ENCODE measurements at places on chromosomes 5 and 9.
A peak's percentile ranks its signal among the peaks of the same experiment; 100 is the strongest.

DNA sequence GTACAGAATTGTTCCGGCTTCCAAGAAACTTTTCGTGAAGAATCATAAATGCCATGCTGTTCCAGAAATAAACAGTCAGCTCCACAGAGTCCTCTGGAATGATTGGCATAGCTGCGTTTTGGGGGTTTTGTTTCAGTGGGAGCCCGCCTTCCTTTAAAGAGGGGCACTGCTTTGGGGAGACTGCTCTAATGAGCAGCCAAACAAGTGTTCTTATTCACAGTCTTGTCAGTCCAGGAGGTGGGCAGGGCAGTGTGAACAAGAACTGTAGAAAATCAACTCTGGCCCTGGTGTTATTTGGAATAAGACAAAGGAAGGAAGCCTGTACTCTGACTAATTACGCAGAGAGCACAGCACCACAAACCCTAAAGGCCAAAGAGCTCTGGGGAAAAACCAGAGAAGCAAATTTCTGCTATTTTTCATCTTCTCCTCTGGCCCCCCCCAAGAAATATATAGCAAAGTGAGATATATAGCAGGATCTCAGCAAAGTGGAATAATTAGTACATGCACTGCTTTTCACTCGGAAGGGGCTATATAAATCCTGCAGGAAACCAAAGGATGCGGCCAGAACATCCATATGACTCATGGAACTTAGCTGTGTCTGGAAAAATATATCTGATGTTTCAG lies 92.9 kb downstream of the GLDC start:
- DNase-seq: no peak

DNA sequence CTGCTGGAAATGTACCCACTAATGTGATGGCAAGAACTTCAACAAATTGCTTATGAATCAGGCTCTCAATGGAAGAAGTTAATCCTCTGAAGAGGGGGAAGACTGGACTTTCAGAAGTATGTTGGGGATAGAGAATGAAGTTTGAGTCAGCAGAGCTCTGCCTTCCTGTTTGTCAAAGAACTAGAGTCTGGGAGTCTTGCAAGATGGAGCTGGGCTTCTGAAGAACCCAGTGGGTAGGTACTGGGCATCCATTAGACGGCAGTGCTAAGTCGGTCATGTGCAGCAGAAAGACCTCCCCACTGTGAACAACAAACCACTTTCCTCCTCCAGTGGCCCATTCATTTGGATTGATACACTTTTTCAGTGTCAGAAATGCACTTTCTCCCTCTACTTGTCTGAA lies 34.6 kb downstream of the OTULIN start:
- no peak for DNase-seq

- no peak for DNase-seq
These were observed 5.3 kb downstream of the ATOSB start for GRCh38 chr9:35110327-35110761.

DNA sequence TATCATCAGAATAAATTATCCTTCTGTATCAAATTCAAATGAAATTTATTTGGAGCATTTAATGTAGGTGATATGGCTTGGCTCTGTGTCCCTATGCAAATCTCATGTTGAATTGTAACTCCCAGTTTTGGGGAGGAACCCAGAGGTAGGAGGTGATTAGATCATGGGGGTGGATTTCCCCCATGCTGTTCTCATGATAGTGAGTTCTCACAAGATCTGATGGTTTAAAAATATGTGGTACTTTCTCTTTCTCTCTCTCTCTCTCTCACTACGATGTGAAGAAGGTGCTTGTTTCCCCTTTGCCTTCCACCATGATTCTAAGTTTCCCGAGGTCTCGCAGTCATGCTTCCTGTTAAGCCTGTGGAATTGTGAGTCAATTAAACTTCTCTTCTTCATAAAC lies 678.4 kb upstream of the RGMB start:
- no peak for DNase-seq

GRCh38 chr9:4740638-4741364 lies at the start of gene AK3:
Gene AK3 (minus strand): TSS chr9:4741202. CDS start chr9:4741087, 115 bp downstream.
- DNase-seq: peak; percentile 78

DNA sequence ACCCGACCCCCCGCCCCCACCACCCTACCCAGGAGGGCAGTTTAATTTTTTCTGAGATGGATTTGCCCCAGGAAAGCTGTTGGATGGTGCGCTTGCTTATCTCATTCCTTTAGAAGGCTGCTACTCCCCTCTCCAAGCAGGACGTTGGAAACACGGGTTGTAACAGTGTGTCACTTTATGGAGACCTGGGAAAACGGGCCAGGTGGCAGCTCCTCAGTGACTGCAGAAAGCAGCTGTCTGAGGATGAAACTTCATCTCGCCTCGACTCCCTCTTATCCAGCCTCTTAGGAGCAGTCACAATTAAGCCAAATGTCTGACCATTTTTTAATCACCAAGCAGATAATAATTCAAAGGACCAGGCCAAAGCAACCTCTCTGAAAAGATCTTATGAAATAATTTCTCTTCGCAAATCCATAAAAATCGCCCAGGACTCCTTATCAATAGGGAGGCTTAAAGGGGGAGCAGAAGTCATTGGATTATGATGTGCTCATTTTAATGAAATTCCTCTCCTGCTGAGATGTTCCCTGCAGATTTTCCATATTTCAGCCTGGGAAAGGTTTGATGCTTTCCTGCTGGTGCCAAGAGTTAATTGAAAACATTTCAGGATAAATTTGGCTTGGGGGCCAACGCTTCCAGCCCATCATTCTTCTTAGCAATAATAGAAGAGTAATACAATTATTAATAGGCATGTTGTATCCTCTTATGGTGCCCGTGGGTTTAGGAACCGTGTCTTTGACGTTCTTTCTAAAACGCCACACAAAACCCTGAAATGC lies 26.0 kb downstream of the GAS1 start:
- DNase-seq: no peak

- no peak for DNase-seq
These were observed 108.9 kb downstream of the WNK2 start for GRCh38 chr9:93292664-93293328.

DNA sequence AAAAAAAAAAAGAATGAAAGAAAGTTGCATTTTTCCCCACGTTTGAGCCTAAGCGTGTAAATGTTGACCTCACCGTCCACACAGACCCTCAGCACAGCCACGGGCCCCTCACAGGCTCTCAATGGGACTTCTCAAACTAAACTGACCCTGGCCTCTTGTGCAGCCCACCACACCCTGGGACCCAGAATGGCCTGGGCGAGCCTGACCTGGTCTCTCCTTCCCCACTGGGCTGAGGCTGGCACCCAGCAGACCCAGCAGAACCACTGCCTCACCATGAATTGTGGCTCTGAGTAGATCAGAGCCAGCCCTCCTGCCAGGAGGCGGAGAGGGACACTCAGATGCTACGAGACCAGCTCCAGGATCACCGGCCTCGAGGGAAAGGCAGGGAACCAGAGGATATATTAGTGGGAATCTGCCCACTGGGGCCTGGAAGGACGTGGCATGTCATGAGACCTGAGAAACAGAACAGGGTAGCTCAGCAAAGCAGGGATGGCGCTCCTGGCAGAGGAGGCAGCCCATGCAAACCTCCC lies 124.4 kb downstream of the ZNF354C start:
- DNase-seq: no peak

- DNase-seq: no peak
These were observed 116.9 kb upstream of the S1PR3 start for GRCh38 chr9:88874391-88874790.

DNA sequence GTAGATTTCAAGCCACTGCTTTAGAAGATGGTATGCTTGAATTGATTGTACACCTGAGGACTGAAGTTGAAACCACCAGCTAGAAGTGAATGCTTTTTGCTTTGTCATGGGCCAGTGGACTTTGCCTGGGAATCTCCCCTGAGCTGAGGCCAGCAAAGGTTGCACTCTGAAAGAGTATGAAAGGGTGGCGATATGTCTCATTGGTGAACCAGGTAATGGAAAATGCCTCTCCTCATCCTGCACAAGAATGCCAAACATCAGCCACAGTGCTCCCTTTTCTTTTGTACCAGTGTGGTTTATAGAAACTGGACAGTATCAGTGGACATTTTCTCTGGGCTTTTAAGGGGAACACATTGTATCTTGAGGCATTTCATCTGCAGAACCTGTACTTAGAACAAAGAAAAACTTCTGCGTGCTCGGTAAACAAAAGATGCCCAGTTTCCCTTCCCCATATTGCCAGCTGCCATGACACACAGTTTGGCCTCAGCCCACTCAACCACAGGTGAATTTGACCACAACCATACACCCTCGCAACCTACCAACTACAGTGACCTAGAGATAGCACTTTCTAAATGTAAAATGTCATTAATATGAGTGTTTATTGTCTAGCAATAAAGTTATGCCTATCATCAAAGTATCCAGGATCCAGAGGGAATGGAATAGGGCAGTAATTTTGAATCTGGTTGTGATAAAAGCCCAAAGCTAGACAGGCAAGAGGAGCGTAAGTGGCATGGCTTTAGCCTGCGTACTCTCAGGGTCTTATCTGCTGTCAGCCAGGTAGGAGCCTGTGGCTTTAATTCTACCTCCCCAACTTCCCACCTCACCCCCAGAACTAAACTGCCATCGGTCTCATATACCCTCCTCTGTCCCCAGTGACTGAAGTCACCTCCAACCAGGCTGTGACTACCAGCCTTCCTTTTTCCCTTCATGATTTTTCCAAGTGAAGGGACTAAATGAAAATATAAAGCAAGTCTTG lies 79.5 kb upstream of the LHFPL2 start:
- no peak for DNase-seq

DNA sequence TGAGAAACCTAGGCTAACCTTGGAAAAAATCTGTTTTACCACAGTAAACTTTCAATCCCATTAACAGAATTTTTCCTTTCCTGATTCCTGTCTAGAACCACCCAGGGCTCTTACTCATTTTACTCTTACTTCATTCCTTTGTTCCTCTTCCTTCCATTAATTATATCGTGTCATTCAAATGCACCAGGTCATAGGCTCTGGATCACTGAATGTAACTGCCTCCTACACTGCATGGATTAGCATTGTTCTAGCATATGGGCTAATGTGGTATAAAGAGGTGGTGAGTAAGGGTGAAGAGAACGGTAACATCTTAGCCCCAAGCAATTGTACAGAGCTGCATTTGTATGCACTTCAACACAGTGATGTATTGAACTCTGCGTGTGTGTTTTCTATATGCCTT lies 49.5 kb upstream of the SPINK5 start:
- DNase-seq: no peak

DNA sequence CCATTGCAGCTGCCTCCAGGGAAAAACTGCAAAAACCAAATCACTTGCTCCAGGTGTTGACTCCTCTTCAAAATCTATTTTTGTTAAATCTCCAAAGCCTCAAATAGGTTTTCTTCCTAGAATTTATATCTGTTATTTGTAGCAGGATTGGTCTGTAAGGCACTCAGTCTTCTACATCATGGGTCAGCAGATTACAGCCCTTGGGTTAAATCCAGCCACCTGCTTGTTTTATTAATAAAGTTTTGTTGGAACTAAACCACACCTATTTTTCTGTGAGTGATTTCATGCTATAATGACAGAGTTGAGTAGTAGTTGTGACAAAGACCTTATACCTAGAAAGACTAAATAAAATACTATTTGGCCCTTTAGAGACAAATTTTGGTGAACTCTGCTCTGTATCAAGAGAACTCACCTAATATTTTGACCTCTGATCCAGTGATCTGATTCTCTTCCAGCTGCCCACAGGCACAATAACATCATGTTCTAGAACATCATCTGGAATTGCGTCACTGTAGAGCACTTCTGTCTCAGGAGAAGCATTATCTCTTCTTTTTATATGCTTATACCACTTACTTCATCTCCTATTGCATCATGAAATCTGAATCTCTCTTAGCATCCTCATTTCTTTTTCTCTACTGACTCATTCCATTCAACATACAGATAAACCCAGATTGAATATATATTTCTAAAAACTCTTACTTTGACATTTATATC lies 130.1 kb downstream of the RPS23 start:
- DNase-seq: no peak

DNA sequence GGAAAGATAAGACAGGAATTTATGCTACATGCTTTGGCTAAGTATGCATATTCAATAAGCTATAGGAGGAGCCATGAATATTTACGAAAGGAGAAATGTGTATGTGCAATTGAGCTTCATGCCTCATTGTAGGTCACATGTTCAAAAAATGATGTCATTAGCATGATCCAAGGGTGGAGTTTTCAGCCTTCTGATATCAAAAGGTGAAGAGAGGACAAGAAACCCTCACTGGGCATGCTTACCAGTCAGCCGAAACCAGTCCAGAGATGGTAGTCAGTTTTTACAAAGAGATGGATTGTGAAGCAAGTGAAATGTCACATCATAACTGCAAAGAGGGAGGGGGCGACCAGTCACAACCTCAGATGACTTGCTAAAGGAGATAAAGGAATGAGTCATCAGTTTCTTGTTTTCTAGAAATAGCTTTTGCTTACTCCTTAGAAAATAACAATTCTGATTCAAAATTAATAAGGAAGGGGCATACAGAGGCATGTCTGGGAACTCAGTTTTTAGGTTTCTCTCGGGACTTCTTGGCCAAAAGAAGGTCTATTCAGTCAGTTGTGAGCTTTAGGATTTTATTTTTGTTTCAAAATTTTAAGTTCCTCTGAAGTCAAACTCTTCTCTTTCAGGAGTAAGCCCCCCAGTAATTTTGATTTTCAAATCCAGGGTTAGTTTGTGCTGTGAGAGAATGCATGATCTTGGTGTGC lies 1067.8 kb upstream of the EDIL3 start:
- DNase-seq: no peak

GRCh38 chr9:135418161-135418560 lies 61.4 kb upstream of the PPP1R26 start:
- DNase-seq: no peak

- DNase-seq: no peak
These were observed 14.7 kb downstream of the ITGA1 start for GRCh38 chr5:52802272-52802973.

DNA sequence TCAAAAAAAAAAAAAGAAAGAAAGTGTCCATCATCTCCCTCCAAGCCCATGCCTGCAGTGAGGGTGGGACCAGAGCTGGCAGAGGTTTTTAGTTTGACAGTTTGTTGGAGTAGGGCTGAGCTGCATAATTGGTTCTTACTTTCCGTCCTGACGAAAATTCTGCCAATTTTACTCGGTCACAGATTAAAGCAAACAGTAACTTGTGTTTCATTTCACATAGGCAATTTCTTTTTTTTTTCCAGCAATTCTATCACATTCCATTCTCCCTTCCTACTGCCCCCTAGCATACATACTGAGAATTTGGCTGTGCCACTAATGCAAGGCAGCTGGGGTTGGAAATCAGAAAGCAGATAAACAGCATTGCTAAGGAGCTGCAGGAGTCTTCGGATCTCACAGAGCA lies 132.4 kb downstream of the FRMD3 start:
- no peak for DNase-seq

DNA sequence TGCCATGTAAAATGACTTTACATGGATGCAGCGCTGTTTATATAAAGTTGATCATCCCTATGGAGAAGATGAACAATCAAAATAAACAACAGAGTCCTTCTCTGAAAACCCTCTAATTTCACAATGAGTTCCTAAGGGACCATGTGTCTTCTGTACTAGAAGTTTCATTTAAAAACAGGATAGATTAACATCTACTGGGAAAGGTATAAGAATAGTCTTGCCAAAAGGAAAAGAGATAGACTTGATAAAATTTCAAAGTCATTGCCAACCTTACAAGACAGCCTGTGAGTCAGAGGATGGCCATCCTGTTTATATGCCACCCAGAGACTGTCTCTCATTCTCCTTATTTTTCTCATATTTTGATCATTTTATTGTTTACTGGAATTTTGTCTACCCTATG lies 367.1 kb upstream of the PDE4D start:
- DNase-seq: no peak
